Stimulated activated CD8-positive, alpha-beta memory T cell treated with anti-CD3 and anti-CD28 coated beads, Interleukin-4, amount 100 ng/mL, for 4 hours (primary cell): ENCODE measurements at places on chromosomes 7 and 10.
A peak's percentile ranks its signal among the peaks of the same experiment; 100 is the strongest.

- DNase-seq = no peak
Observed at GRCh38 chr7:121003986-121004685, 15.6 kb downstream of the CPED1 start.

GRCh38 chr7:76201732-76202665 lies at the start of gene SRRM3:
Gene SRRM3 (plus strand): TSS chr7:76201896. CDS start chr7:76235067, 33,171 bp downstream.
- DNase-seq = peak; percentile 57

- no peak for DNase-seq
Observed at GRCh38 chr7:151143261-151144015, 24.1 kb downstream of the GBX1 start.

DNA sequence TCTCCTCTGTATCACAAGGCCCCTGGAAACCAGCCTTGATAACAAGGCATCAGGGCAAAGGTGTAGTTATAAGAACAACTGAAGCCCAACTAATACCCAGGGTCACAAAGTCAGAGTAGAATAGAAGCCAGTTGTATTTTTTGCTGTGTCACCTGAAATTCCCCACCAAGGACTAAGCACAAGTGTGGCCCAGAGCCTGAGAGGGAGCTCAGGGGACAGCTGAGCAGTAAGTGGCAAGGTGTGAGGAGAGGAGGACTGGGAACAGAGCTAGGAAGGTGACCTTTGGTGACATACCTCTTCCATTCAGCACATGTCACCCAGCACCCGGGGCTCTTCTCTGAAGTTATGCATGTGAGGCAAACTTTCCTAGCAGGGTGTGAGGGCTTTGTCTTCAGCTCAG lies 179.9 kb downstream of the HECW1 start:
- no peak for DNase-seq

DNA sequence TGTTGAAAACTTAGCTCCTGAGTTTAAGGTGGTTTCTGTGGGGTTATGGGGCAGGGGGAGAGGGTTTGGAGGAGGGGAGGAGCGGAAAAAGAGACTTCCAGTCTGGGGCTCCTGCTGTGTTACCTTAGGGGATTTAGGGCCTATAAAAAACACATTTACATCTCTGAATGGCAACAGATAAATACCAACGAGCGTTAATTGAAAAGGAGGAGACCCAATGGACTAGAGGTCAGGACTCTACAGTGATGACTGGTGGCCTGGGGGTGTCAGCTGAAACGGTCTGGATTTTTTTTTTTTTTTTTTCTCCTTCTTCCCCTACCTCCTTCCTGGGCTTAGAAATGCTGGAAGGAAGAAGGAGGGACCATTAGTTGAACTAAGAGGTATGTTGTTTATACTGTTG lies 47.4 kb downstream of the AUTS2 start:
- no peak for DNase-seq

GRCh38 chr10:97888134-97888533 lies 38.5 kb downstream of the GOLGA7B start:
- no peak for DNase-seq

GRCh38 chr10:62653254-62653653 lies 151.3 kb upstream of the ADO start:
- no peak for DNase-seq

- DNase-seq = no peak
Observed at GRCh38 chr7:121406944-121407343, 10.8 kb upstream of the FAM3C start.

DNA sequence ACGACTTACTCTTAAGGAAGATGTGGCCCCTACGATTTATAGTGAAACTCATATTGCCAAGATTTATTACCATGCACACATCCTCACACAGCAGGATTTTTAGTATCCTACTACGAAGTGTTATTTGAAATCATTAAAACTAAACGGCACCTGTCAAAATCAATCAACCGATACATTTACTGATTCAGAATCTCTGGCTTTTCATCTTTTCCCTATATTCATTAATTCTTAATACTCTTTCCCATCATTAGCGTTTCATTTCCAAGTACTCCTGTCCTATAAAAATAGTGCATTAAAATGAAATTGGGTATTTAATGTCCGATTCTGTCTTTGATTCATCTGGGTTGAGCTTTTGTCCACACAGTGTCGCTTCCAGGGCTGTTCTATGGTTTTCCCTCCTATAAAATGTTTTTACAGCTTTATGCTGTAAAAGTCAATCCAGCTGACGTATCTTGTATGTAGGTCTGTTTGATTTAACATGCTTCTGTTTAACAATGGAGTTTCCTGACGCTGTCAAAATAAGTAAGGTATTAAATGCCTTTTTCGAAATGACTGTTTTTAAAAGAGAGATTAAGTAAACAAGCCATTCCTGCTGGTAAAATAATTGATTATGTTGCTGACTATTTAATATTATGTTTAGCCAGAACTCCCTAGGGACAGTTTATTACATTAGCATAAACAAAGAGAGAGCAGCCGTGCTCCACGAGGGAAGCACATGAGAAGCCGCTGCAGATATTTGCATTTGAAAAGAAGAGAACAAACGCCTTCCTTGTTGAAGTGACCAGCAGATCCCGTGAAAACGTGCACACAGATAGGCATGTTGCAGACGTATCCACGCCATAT lies 22.3 kb upstream of the SFMBT2 start:
- DNase-seq = no peak

DNA sequence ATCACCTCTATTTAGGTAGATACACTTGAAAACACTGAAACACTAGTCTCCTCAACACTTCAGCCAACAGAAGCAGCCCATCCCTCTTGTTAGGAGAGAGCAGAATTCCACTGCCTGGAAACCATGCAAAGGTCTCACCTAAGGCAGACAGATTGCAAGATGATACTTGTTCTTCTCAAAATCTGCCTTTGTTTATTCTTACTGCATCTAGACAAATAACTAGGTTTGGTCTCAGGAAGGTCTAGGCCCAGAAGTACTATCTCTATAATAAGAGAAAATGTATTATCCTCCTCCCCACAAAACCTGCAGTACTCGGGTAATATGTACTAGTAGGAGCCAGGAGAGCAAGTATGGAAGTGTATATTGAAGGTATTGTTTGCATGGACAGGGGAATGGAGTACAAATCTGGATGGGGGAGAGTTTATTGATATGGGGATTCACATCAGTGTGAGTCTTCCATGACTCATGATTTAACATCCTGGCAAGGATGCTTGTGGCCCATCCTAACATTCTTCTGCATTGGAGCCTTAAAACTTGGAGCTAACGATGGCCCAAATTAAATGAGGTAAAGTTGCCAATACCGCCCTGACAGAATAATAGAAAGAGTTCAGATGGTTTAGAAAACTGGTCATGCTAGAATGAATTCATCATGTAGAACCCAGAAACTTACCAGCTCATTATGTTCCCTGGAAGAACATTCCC lies 109.2 kb downstream of the EPC1 start:
- no peak for DNase-seq

DNA sequence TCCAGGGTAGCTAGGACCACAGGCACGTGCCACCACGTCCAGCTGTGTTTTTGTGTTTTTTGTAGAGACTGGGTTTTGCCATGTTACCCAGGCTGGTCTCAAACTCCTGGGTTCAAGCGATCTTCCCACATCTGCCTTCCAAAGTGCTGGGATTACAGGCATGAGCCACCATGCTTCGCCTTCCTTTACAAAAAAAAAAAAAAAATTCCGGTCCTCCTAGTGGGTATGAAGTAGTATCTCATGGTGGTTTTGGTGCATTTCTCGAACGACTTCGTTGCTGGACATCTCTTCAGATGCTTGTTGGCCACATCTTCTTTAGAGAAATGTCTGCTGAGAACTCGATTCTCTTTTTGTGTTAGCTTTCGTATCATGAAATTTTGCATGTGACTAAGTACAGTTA lies 3.9 kb downstream of the PROSER2 start:
- no peak for DNase-seq

DNA sequence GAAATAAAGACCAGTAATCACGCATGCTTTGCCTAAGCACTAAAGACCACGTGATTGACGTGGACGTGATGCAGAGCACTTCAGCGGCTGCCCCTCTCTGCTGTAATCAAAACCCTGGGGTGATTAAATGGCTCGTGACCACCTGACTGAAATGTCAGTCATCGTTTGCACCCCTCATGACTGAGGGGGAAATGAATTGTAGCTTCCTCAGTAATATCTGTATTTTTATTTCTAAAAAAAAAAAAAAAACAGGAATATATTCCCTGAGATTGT lies 148.1 kb upstream of the RSU1 start:
- DNase-seq = no peak

DNA sequence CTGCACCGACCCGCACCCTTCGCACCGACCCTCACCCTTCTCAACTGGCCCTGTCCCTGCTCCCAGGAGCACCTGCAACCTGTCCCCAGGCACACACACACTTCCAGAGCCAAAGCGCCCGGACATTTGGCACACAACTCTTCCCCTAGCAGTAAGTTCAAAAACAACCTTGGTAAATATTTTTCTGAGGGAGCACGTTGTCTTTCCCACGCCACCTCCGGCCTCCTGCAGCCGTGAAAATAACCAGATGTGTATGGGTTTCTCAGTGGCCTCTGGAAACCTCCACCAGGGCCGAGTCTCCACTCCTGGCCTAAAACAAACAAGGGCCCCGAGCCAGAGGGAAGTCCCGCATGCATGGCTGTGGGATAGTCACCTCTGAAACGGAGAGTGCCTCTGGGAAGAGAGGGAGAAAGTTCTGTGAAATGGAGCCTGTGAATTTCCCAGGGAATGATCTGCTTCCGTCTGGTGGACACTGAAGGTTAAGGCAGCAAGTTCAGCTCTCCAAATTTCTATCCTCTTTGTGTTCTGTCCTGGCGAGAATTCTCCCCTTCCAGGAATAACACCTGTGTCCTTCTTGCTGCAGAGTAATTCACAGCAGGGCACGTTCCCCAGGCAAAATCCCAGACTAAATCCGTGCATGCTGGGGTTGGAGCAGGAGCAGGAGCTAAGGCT lies 15.8 kb downstream of the PODXL start:
- DNase-seq = no peak

- no peak for DNase-seq
Observed at GRCh38 chr7:50142425-50143017, 49.5 kb upstream of the ZPBP start.

GRCh38 chr7:35021445-35021844 lies 15.8 kb downstream of the DPY19L1 start:
- no peak for DNase-seq

DNA sequence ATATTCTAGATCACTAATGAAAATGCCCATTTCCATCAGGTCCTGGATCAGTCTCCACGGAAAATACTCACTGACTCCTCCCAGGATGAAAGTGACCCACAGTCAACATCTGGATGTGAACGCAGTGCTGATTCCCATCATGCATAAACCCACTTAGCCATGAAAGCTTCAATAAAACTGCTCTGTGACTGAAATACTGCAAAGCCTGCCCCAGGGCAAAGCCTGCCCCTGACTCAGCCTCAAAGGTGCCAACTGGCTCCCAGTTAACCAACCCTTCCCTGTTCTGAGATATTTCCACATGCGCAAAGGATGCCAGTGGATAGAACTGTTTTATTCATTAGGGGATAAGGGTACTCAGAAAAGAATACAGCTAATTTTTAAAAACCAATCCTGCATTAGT lies 24.0 kb downstream of the OSBPL3 start:
- no peak for DNase-seq

DNA sequence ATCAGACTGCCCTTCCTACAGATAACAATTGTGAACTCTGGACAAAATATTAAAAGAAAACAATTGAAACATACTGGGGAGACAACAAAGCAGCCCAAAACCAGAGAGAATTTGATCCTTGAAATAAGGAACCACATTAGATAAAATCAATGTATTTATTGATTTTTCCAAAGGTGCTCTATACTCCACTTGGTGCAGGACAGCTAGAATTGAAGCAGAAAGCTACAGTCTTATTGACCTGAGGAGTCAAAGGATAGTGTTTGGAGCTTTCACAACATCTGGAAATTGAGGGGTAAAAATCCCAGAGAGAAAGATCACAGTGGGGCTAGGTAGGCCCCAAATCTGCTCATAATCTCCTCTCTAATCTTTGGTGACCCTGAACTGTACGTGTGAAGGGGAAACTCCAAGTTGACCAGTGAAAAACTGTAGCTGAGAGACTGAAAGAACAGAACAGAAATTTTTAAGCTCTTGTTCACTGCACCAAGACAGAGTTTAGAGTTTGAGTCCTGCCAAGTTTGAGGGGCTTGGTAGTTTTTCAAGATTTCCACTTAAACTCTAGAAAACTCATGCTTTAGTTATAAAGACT lies 70.2 kb downstream of the SAMD9 start:
- DNase-seq = no peak

- no peak for DNase-seq
Observed at GRCh38 chr7:52501696-52502095, 533.7 kb upstream of the POM121L12 start.

DNA sequence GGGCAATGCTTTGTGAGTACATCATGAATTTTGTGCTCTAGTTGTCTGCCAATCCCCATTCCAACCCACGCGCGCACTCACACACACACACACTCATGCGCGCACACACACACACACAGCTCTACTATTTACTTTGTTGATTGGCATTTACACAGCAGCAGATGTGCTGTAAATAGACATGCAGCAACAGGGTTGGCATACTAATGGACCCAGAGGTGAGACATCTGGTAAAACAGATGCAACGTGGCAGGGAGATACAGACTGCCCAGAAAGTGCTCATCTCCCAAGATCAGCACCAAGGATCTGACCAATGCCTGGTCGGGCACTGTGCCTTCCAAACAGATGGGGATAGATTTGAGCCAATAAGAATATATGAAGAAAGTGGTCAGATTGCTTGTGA lies 873.0 kb downstream of the SORCS3 start:
- no peak for DNase-seq

GRCh38 chr7:30977896-30978564 lies 14.3 kb downstream of the GHRHR start:
- DNase-seq = no peak

GRCh38 chr10:37992083-37992482 lies 15.6 kb upstream of the ZNF25 start:
- no peak for DNase-seq

- DNase-seq = no peak
Observed at GRCh38 chr7:151427705-151428377, 12.1 kb downstream of the CRYGN start.

- DNase-seq = no peak
Observed at GRCh38 chr7:38367301-38367890, 94.0 kb upstream of the TARP start.

- no peak for DNase-seq
Observed at GRCh38 chr7:10474048-10474447, 499.6 kb upstream of the PHF14 start.

GRCh38 chr10:44860811-44861736 lies 50.1 kb upstream of the TMEM72 start:
- DNase-seq = no peak
